Stimulated activated CD8-positive, alpha-beta memory T cell treated with anti-CD3 and anti-CD28 coated beads, Interleukin-12 subunit alpha, Interleukin-12 subunit beta, amount 100 ng/mL, for 4 hours (primary cell): ENCODE measurements at places on chromosomes 7 and 10.

GRCh38 chr7:128406314-128407232 lies 3.2 kb downstream of the IMPDH1 start:
- DNase-seq: no peak

- DNase-seq: no peak
Measured at GRCh38 chr7:96377399-96377798, 55.5 kb upstream of the SLC25A13 start.

GRCh38 chr10:3747984-3748383 lies 37.0 kb downstream of the KLF6 start:
- DNase-seq: no peak

DNA sequence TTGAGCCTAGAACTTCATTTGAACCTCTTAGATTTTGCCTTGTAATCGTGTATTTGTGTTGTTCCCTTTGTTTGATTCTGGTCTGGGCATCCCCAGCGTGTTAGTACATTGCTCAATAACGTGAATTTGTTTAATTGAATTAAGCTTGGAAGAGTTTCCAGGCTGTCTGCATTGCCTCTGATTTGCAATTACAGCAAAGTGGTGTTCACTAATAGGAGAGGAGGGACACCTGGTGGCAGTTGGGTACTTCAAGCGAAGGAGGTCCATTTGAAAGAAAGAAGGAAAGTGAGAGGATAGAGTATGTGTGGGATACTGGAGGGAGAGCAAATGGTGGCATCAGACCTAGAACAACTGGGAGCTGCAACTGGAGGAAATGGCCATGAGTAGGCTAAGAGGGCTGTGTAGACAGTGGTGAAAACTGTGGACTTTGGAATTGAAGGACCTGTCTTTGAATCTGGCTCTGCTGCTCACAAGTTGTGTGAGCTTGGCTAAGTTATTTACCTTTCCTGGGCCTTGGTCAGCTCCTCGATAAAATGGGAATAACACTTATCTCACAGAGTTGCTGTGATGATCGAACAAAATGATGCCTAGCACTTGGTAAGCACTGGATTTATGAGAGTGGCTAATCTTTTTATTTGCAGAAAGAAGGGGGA lies 15.1 kb downstream of the LSMEM1 start:
- no peak for DNase-seq

- DNase-seq: no peak
Measured at GRCh38 chr10:91190388-91190870, 30.0 kb upstream of the PCGF5 start.

DNA sequence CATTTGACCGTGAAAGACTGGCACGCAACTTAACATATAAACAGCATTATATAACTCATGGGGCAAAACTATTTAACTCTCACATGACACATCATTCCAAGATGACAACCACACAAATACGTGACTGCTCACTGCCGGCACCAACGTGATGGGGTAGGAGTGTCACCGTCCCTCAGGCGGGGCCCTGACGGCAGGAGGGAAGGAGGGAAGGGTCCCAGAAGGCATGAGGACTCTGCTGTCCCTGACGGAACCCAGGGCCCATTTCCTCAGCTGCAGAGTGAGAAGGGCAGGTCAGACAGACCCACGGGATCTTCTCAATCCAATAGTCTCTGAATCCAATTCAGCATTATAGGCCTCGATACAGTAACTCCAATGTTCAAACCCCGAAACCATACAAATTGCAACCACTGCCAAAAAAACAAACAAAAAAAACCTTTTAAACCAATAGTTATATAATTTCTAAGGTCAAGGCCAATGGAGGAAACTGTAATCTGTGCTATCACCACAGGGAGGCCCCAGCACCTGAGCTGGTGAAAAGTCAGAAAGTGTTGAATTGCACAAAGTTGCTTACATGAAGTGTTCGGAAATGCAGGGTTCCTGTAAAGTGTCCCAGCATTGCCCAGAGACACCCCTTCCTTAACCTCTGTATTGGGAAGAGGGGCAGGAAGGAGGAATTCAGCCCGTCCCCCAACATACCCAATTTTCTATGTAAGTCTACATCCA lies 137.4 kb downstream of the TNS3 start:
- no peak for DNase-seq

- DNase-seq: no peak
Measured at GRCh38 chr10:14235566-14236195, 95.0 kb downstream of the FRMD4A start.

GRCh38 chr10:283916-284356 lies 148.7 kb downstream of the ZMYND11 start:
- DNase-seq: no peak

DNA sequence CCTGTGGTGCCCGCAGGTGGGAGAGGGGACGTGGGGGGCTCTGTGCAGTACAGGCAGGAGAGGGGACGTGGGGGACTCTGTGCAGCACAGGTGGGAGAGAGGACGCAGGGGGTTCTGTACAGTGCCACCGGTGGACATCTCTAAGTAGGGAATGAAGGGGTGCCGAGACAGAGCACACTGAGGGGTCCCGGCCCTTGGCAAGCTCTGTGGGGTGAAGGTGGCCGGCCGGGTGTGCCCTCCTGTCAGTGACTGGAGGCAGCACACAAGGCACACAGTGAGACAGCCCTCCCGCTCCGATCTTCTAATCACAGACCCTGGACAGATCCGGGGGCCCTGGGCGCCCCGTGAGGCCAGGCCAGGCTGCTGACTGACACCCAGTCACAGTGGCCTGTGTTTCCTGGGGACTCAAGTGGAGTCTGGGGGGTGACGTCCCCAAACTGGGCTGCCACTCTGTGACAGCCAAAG lies 11.2 kb downstream of the GPR146 start:
- DNase-seq: no peak

GRCh38 chr7:51456-52068 lies 140.8 kb upstream of the FAM20C start:
- DNase-seq: no peak

DNA sequence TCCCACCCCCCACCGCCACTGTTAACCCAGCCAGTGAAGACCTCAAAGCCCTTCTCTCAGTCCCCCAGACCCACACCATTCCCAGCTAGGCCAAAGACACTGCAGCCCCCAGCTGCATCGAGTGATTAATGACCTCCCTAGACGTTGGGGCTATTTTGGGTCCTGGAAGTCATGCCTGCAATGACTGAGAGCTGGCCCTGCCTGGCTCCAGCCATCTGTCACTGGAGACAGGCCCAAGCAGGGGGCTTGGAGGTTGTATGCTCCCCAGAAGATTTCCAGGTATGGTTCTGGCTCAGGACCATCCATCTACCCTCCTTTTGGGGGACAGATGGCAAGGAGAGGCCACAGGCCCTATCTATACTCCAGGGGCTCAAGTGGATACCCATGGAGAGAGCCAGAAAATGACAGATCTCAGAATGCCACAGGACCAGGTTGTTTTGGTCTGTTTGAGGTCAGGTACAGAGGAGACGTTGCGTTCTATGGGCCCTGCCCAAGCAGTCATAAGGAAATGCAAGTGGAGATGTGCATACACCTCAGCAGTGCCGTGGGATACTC lies 5.1 kb downstream of the KCNIP2 start:
- no peak for DNase-seq

DNA sequence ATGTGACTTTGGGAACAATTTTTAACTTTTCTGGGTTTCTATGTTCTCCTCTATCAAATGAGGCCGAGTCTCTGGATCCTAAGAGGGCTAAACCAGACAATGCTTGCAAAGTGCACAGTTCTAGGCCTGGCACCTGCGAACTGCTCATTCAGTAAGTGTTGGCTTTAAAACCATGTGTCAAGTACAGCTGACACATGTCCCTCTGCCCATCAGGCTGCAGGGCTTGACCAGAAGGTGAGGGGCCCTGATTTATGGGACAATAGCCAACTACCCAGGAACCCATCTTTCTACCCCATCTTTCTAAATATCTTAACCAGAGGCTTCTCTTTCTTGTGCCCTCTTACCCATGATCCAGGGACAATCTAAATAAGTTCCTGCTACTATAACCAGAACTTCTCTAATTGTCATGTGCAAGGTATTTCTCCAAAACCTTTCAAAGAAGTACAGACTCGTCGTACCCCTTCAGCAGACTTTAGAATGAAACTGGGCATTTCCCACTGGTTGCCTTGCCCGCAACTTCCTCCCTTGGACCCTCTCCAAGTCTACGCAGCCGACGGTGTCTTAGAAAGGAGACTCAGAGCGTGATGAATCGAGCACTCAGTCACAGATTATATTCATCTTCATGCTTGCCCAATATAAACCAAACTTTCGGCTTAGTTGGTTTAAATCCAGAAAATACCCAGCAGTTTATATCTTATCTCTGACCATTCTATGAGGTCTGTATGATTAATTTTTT lies 69.8 kb upstream of the STEAP1B start:
- no peak for DNase-seq

DNA sequence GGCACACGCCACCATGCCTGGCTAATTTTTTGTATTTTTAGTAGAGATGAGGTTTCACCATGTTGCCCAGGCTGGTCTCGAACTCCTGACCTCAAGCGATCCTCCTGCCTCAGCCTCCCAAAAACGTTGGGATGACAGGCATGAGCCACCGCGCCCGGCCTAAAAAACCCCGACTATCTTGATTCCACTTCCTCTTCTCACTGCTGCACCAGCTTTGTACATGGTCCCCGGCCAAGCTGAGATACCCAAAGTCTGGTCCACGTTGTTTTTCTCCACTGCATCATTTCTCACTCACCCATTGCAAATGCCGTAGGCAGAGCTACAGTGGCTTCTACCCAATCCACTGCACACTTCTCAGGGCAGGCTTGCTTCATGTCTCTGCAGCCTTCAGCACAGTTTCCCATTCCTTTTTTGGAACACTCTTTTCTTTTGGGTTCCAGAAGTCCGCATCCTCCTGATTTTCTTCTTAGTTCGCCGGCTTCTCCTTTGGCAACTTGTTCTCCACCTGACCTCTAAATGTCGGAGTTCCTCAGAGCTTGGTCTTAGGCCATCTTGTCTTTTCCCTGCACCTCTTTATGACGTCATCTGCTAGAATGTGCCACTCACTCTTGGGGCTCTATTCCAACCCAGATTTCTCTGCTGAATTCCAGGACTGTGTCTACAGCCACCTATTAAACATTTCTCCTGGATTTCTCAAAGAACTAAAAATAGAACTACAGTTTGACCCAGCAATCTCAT lies 6.0 kb upstream of the GNB2 start:
- no peak for DNase-seq

DNA sequence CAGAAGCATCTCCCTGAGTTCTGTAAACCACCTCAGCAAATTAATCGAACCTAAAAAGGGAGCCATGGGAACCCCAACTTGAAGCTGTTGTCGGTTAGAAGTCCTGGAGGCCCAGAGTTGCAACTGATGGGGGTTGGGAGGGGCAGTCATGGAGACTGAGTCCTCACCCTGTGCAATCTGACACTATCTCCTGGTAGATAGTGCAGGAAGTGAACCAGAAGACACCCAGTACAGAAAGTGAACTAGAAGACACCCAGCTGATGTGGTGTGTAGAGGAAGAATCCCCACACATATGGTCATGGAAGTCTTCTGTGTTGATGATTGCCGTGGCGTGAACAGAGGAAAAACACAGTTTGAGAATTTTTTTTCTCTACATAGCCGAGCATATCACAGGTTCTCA lies 58.8 kb upstream of the SRRM3 start:
- DNase-seq: no peak

GRCh38 chr7:22082553-22082885 lies 136.8 kb upstream of the CDCA7L start:
- DNase-seq: no peak

DNA sequence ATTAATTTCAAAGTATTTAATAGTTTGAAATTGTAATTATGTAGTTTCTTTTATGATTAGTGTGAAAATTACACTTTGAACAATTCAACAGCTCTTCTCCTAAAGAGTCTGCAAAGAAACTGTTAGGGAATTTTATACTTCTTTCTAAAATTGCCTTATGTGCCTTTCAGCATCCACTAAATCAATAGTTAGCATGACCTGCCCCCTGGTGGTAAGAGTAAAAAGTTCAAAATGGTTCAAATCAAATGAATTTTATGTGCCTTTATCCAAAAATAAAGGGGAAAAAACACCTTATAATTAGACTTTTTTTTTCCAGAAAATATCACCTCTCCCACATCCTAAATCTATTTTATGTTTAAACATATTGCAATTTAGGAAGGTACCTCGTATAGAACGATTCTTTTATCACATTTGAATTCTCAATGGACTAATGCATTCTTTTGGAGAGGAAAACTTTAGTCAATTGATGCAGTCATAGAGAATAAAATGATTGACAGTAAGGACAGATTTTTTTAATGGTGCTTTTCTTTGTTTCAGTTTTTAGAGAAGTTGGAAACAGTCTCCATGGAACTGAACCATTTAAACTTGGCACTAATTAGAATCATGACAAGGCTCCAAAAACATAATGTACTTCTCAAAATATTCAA lies 163.7 kb downstream of the SEMA3D start:
- DNase-seq: no peak

- DNase-seq: no peak
Measured at GRCh38 chr7:44307905-44308595, 17.3 kb downstream of the CAMK2B start.
